ENCODE measurements at places on chromosomes 12 and 14. TPM values are rescaled to one million over a fixed set of nuclear protein-coding genes. Genes with fewer than 3 reads are reported as not detected.

- no peaks in the 10 kb centered on the region for H3K4me1 ChIP-seq
- H3K27ac ChIP-seq = no peak overlapping the region
- no peaks in the 10 kb centered on the region for H3K27me3 ChIP-seq
These were observed 8.0 kb downstream of the TMEM119 start for GRCh38 chr12:108589840-108590229.

DNA sequence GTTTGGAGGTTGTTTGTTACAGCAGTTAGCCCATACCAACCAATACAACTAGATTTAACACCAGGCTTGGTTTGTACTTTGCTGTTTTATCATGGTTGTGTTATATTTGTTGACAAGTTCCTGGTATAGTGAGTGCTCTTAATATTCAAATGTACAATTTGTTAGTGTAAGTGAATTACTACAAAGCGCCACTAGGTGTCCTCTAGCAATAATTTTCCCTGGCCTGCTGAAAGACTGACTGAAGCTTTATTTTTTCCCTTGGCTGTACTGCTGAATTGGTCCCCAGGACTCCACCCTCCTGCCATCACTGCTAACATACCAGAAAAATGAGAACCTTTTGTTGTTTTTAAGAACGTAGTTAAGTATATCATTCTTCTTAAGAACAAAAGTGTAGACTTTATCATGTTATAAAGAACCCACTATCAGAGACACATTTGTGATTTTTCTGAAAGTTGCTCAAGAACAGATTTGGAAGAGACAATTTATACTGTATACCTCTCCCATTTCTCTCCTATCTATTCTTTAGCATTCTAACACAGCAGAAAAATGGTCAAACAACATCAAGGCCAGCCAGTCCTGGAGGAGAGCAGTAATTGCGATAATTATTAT lies 75.3 kb upstream of the FAR2 start:
- H3K36me3 ChIP-seq = no peaks in the 10 kb centered on the region
- H3K4me1 ChIP-seq = no peaks in the 10 kb centered on the region
- H3K27me3 ChIP-seq = no peaks in the 10 kb centered on the region

DNA sequence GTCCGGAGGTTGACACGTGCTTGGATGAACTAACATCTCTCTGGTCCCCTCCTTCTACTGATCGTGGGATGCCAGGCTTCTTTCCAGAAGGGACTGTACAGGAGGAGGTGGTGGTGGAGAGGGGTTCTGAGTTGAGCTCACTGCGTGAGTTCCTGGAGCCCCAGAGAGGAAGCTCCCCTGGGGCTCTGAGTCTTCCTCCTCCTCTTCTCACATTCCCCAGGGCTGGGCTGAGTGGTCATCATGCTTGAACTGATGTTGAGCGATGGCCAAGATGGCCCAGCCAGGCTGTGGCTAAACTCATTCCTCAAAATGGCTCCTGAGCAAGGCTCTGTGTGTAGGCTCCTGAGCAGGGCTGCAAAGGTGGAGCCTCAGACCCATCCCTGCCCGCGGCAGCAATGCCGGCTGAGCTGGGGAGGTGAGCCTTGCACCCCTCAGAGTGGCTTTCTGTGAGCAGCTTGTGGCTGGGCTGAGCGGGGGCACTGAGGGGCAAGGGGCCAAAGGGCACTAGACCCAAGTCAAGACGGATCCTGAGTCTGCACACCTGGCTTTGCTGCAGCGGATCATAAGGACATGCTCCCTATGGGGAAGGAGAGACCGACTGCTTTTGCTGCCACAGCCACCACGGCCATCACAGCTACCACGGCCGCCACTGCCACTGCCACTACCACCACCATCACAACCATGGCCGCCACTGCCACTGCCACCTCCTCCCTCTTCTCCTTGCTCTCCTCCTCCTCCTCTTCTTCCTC lies 35.4 kb downstream of the MEG3 start:
- H3K27ac ChIP-seq = no peak overlapping the region
- H3K4me1 ChIP-seq = no peaks in the 10 kb centered on the region
- H3K4me3 ChIP-seq = no peak overlapping the region
- DNase-seq = no peak
- no peaks in the 10 kb centered on the region for H3K27me3 ChIP-seq

DNA sequence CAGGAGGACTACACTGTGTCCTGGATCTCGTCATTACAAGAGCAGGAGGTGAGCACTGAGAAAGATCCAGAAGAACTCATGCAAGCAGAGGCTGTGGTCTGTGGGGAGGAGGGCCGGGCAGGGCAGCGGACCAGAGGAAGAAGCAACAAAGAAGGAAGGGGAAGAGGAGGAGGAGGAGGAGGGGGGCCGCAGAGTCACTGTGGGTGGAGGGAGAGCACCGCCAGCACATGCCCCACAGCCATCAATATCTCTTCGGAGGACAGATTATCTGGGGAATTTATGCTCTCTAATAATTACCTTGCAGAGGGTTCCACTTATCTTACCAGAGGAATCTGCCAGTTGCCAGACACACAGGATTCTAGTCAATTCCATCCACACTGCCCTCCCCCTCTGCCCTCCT lies 105.6 kb downstream of the DPF3 start:
- no peaks in the 10 kb centered on the region for H3K27me3 ChIP-seq
- no peak for DNase-seq

DNA sequence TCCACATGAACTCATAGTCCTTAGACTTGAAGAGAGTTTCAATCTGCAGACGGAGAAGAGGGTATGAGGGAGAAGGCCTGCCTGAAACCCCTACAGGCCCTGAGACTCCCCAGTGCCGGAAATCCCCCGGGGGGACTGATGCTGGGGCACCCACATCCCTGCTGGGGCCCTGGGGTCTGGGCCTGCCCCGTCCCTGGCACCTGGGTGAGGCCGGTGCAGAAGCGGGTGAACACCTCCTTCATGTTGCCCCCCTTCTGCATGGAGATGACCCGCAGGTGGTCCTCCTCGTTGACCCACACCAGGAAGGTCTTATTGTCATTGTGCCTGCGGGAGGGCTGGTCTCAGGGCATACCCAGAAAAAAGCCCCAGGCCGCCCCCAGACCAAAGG lies 2.4 kb downstream of the CKB start:
- peaks cover 13% of the 10 kb centered on the region for H3K36me3 ChIP-seq
- H3K27ac ChIP-seq = peak overlapping the region; percentile 91
- DNase-seq = no peak

DNA sequence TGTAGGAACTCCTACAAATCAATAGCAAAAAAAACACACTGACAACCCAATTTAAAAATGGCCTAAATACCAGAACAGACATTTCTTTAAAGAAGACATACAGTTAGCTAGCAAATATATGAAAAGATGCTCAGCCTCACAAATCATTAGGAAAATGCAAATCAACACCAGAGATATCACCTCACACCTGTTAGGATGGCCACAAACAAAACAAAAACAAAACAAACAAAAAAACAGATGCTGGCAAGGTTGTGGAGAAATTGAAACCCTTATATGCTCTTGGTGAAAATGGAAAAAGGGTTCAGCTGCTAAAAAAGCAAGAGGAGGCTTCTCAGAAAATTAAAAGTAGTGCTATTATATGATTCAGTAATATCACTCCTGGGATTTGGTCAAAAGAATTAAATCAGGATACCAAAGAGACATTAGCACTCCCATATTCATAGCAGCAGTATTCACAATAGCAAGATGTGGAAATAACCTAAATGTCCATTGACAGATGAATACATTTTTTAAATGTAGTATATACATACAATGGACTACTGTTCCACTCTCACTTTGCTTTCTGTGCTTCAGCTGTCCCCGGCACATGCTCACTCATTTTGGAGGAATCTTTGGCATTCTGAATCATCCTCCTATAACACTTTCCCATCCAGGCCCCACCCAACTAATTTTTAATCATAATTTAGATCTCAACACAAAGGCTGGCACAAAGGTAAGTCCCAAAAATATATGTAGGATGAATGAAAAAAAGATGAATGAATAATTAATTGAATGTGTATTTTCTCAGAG lies 99.1 kb downstream of the SYT1 start:
- no peaks in the 10 kb centered on the region for H3K36me3 ChIP-seq
- H3K4me1 ChIP-seq = no peaks in the 10 kb centered on the region
- H3K4me3 ChIP-seq = no peak overlapping the region
- H3K27me3 ChIP-seq = no peaks in the 10 kb centered on the region

GRCh38 chr12:118553856-118554504 lies 177.6 kb downstream of the SUDS3 start:
- no peaks in the 10 kb centered on the region for H3K27me3 ChIP-seq
- no peak for DNase-seq
- no peak overlapping the region for H3K27ac ChIP-seq
- H3K4me3 ChIP-seq = no peak overlapping the region

Gene PTPN6
- 28.7 TPM for total RNA-seq

Gene ACRBP
- total RNA-seq = not detected

Gene SYT1
- 1.0 TPM for total RNA-seq

Gene ITGB7
- total RNA-seq = 29.5 TPM

Gene LYZ
- total RNA-seq = 177 TPM

Data from stomach (tissue), 19 donors.